Stimulated activated memory B cell treated with anti-CD40 and anti-IgM and Interleukin-4, amounts not matched to agents 10 μg/mL and 1 μg/mL and 100 μg/mL, for 72 hours (primary cell): ENCODE measurements at places on chromosomes 2 and 18.

- no peaks in the 10 kb centered on the region for H3K27me3 ChIP-seq
- no peak overlapping the region for H3K27ac ChIP-seq
- peaks cover 35% of the 10 kb centered on the region for H3K36me3 ChIP-seq
- H3K4me3 ChIP-seq, result no peak overlapping the region
- ATAC-seq, result no peak
Observed at GRCh38 chr2:179974761-179975160, 32.3 kb downstream of the CWC22 start.

- no peak for ATAC-seq
- H3K4me3 ChIP-seq, result no peak overlapping the region
- H3K27ac ChIP-seq, result peak overlapping the region; percentile 1
- no peaks in the 10 kb centered on the region for H3K27me3 ChIP-seq
- H3K36me3 ChIP-seq, result no peaks in the 10 kb centered on the region
Observed at GRCh38 chr2:179268277-179268925, 3.8 kb upstream of the SESTD1 start.

- peaks cover 16% of the 10 kb centered on the region for H3K27me3 ChIP-seq
- peaks cover 6% of the 10 kb centered on the region for H3K36me3 ChIP-seq
- H3K4me1 ChIP-seq, result no peaks in the 10 kb centered on the region
- no peak overlapping the region for H3K27ac ChIP-seq
- no peak for ATAC-seq
- H3K4me3 ChIP-seq, result no peak overlapping the region
Observed at GRCh38 chr2:73084971-73085370, 13.5 kb upstream of the SFXN5 start.

GRCh38 chr2:30306522-30306921, 75.2 kb downstream of the LBH start:
- peaks cover 27% of the 10 kb centered on the region for H3K4me1 ChIP-seq
- no peak for ATAC-seq
- no peaks in the 10 kb centered on the region for H3K27me3 ChIP-seq
- H3K36me3 ChIP-seq, result no peaks in the 10 kb centered on the region

DNA sequence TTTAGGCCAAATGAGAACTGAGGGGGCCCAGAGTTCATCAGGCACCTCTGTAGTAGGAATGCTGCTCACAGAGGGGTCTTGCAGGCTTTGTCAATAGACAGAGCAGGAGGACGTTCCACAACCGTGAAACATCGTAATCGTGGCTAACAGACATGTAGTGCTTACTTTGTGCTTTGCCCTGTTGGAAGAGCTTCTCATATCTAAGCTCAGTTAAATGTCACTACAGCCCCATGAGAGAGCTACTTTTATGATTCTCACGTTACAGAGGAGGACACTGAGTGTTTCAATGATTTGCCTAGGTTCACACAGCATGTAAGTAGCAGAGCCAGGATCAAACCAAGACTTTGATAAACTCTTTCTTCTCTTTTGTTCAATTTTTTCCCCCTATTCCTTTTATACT, 136.6 kb downstream of the MYCN start:
- H3K4me1 ChIP-seq, result no peaks in the 10 kb centered on the region
- H3K36me3 ChIP-seq, result no peaks in the 10 kb centered on the region
- no peak overlapping the region for H3K27ac ChIP-seq
- no peak overlapping the region for H3K4me3 ChIP-seq

DNA sequence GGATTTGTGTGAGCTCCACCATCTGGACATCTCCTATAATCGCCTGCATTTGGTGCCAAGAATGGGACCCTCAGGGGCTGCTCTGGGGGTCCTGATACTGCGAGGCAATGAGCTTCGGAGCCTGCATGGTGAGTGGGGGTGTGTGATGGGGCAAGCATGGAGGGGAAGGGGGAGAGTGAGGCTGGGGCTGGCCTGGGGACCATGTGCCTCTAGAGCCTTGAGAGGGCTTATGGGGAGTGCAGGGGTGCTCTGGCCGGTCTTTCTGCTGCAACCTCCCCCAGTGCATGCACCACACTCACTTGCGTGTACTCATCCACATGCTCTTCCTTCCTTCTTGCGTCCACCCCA, 7.9 kb downstream of the STK11IP start:
- no peak for ATAC-seq
- H3K4me1 ChIP-seq, result peaks cover 15% of the 10 kb centered on the region
- peaks cover 85% of the 10 kb centered on the region for H3K36me3 ChIP-seq

- H3K27ac ChIP-seq, result no peak overlapping the region
- H3K27me3 ChIP-seq, result no peaks in the 10 kb centered on the region
- no peaks in the 10 kb centered on the region for H3K36me3 ChIP-seq
- H3K4me3 ChIP-seq, result no peak overlapping the region
- H3K4me1 ChIP-seq, result no peaks in the 10 kb centered on the region
- ATAC-seq, result no peak
Observed at GRCh38 chr2:147863835-147864234, 19.0 kb downstream of the ACVR2A start.

DNA sequence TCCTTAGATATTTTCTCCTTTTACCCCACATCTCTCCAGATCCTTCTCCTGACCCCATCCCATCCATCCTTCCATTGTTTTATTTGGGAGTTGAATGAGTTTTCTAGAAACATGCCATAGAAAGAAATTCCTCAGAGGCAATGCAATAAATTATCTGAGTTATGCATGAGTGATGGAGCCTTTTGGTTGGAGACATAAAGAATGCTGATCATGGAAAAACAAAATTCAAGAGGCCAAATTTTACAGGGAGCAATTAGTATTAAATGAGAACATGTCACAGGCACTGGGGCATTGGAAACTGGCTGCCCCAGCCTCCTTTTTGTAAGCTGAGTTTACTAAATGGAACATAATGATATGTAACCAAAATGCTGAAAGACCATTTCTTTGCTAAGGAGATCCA, 74.2 kb upstream of the LCLAT1 start:
- no peak for ATAC-seq
- no peaks in the 10 kb centered on the region for H3K36me3 ChIP-seq
- H3K27me3 ChIP-seq, result no peaks in the 10 kb centered on the region
- no peak overlapping the region for H3K27ac ChIP-seq
- H3K4me3 ChIP-seq, result no peak overlapping the region

GRCh38 chr2:183117226-183117625, 7.0 kb upstream of the NUP35 start:
- no peak overlapping the region for H3K27ac ChIP-seq
- no peaks in the 10 kb centered on the region for H3K36me3 ChIP-seq
- peaks cover 52% of the 10 kb centered on the region for H3K27me3 ChIP-seq
- H3K4me3 ChIP-seq, result no peak overlapping the region
- ATAC-seq, result no peak
- H3K4me1 ChIP-seq, result no peaks in the 10 kb centered on the region

- H3K4me1 ChIP-seq, result peaks cover under 1% of the 10 kb centered on the region
- no peak for ATAC-seq
- no peak overlapping the region for H3K27ac ChIP-seq
- no peak overlapping the region for H3K4me3 ChIP-seq
Observed at GRCh38 chr18:2508155-2508554, 63.1 kb downstream of the METTL4 start.

DNA sequence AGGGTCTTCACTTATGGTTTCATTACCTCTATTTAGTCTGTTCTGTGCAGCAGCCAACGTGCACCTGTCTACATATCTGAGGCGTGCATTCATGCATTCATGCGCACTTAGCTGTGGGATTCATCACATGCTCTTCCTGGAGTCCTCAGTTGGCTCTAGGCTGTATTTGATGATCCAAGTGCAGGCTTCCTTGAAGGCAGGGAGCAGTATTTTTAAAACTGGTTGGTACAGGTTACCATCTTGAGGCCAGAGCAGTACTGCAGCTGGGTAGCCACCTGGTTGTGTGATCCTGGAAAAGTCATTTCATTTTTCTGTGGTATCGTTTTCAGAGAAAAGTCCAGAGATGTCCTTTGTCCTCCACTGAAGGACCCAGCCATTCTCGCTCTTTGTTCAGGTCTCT, 109.8 kb downstream of the EN1 start:
- no peak overlapping the region for H3K4me3 ChIP-seq
- no peak overlapping the region for H3K27ac ChIP-seq
- H3K27me3 ChIP-seq, result peaks cover 24% of the 10 kb centered on the region
- ATAC-seq, result no peak
